Stimulated activated CD4-positive, alpha-beta T cell treated with anti-CD3 and anti-CD28 coated beads, Interleukin-12 subunit alpha, Interleukin-12 subunit beta, amount 100 ng/mL, for 4 hours (primary cell): ENCODE measurements at places on chromosomes 12 and 14.

DNA sequence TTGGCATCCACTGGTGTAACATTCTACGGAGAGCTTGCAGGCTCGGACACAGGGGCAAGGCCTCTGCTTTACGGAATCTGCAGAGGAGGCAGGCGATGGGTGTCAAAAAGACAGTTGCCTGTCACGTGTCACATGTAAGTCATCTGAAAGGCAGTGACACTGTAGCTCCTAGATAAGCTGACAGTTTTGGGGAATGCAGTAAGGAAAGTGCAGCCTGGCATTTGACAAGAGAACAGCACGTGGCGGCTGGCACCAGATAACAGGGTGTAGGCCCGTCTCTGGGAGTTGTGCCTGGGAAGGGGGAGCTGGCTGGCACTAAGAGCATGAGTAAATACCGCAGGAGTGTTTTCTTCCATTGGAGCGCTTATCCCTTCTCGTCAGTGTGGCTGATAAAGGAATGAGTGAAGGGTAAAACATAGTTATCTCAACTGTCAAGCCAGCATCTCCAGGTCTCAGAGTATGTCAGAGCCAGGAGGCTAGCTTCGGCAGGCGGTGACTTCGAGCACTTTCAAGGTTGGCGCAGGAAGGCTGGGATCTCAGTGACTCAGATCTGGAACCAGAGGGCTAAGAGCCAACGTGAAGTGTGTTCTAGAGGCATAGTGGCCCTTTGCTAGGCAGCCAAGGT is 26.1 kb downstream of the ADCK1 start:
- no peak for DNase-seq

GRCh38 chr12:94618995-94619695 is 31.2 kb downstream of the TMCC3 start:
- DNase-seq, result no peak

DNA sequence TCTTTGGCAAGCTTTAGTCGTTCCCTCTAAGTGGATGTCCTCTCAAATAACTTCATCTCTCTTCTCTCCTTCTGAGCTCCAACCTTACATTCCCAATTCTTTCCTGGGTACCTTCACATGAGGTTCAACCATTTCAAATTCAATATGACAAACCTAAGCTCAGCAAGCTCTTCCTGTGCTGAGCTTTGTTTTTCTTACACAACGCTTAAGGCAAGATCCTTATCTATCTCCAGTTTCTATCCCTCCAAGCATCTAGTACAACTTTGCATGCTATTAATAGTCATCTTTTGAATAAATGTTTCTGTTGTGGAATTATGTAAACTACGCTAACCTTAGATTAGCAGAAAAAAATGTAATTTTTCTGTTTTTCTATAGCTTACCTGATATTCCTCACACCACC is 63.7 kb upstream of the IFNG-AS1 start:
- no peak for DNase-seq

DNA sequence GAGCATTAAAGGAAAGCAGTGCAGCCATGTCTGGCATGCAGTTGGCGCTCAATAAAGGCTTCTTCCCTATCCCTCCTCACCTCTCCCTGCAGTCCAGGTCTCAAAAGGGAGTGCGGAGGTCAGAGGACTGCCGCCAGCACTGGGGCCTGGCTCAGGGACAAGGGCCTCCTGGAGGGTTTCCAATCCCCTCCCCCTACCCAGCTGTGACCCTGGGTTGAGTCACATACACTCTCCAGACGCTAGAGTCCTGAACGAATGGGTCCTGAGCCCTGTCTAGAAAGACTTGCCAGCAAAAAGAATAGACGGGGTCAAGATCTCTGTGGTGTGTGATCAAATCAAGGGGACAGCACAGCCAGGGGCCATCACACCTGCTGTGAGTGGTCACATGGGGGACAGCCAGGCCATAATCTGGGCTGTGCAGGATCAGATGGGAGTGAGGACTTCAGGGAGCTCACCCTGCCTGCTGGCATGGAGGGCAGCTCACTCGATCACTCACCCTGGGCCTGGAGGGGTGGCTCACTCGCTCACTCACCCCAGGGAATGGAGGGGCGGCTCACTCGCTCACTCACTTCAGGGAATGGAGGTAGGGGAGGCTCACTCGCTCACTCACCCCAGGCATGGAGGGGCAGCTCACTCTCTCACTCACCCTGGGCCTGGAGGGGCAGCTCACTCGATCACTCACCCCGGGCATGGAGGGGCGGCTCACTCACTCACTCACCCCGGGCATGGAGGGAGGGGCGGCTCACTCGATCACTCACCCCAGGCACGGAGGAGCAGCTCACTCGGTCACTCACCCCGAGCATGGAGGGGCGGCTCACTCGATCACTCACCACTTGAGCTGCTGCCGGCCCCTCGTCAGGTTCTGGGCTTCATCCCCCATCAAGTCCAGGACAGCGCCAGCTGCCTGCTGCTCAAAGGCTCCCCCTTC is 12.8 kb downstream of the CFAP73 start:
- DNase-seq, result no peak

DNA sequence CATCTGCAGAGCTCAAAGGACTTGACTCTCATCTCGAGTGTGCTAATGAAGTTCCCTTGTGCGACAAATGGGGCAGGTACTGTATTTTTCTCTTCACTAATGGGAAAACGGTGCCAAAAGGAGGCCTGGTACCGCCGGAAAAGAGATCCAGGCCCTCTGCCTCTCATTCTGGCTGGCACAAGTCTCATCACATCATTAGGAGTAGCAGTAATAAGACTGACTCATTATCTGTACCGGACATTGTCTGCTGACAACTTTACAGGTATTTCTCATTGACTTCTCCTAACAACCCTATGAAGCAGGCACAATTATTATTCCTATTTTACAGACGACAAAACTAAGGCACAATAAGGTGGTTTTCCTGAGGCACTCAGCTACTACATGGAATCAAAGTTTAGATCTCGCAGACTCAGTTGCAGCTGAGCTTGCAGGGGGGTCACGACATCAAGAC is 668 bp downstream of the APPL2 start:
- no peak for DNase-seq

GRCh38 chr12:75735853-75736252 is 224.4 kb upstream of the KRR1 start:
- DNase-seq, result no peak

DNA sequence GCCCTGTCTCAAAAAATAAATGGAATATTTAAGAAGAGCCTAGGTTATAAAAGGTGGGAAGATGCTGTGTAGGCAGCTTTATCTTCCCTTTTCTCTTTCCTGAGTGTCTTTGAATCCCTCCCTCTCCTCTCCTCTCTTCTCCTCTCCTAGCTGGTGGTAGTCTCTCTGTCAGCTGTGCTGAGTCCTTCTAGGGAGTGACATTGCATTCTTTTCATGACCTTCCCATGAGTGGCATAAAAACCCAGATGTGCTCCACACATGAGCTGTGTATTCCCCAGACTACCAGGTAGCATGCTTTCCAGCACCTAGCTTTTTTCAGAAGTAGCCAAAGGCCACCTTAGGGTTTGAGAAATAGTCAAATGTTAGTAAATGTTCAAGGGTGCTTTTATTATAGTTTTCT is 23.6 kb downstream of the SAMD4A start:
- DNase-seq, result no peak

DNA sequence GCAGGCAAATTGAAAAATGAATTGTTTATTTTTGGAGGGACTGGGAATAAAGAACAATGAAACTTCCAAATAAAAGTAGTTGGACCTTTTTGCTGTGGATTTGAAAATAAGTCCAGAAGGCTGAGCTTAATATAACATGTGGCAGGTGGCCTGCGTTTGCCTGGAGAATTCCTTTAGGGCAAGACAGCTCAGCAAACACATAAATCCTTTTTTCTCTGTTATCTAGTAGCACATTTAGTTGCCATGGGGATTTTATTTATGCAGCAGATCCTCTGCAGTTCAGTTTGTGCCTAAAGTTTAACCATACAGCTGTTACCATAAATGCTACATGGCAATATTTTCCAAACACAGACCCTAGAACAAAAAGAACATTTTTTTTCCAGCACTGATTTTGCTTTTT is 180.0 kb downstream of the NPAS3 start:
- DNase-seq, result no peak

GRCh38 chr14:74945261-74945851 is 10.0 kb downstream of the PGF start:
- peak; percentile 11 for DNase-seq
